Activated naive CD8-positive, alpha-beta T cell treated with anti-CD3 and anti-CD28 coated beads, Interleukin-2, amount 50 U/mL, for 24 hours (primary cell): ENCODE measurements at places on chromosomes 12 and 14.

- peaks cover 7% of the 10 kb centered on the region for H3K27me3 ChIP-seq
- DNase-seq: peak; percentile 27
- peaks cover 70% of the 10 kb centered on the region for H3K4me1 ChIP-seq
- H3K4me3 ChIP-seq: peak overlapping the region; percentile 64
- H3K36me3 ChIP-seq: peaks cover 4% of the 10 kb centered on the region
Observed at GRCh38 chr14:106013879-106014376, 487.5 kb downstream of the TMEM121 start.

- peaks cover 40% of the 10 kb centered on the region for H3K4me1 ChIP-seq
- no peaks in the 10 kb centered on the region for H3K27me3 ChIP-seq
- DNase-seq: no peak
- H3K36me3 ChIP-seq: peaks cover 25% of the 10 kb centered on the region
Observed at GRCh38 chr14:63713058-63713457, 14.8 kb downstream of the SGPP1 start.

- H3K4me1 ChIP-seq: no peaks in the 10 kb centered on the region
- H3K4me3 ChIP-seq: no peak overlapping the region
- H3K27me3 ChIP-seq: no peaks in the 10 kb centered on the region
- H3K36me3 ChIP-seq: peaks cover 15% of the 10 kb centered on the region
Observed at GRCh38 chr14:92945959-92946846, 23.3 kb downstream of the CHGA start.

DNA sequence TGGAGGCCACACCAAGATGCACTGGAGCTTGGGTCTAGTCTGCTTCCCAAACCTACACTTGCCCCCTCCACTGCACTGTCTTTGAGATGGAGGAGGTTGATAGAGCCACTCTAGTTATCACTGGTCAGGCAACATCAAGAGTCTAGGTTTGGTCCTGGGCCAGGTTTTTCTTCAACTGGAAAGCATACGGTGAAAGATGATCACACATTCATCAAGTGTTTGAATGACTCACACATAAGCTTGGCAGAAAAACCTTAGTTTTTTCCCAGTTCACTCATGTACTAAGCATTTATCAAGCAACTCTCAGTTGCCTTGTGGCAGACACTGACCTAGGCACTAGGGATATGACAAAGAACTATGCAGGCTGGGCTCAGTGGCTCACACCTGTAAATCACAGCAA is 84.5 kb downstream of the PLEKHG3 start:
- H3K4me1 ChIP-seq: no peaks in the 10 kb centered on the region
- no peak overlapping the region for H3K27ac ChIP-seq
- H3K36me3 ChIP-seq: no peaks in the 10 kb centered on the region
- no peak overlapping the region for H3K4me3 ChIP-seq
- no peaks in the 10 kb centered on the region for H3K27me3 ChIP-seq

- H3K27ac ChIP-seq: no peak overlapping the region
- peaks cover 14% of the 10 kb centered on the region for H3K4me1 ChIP-seq
- no peaks in the 10 kb centered on the region for H3K36me3 ChIP-seq
Observed at GRCh38 chr12:75750716-75751306, 239.4 kb upstream of the KRR1 start.

DNA sequence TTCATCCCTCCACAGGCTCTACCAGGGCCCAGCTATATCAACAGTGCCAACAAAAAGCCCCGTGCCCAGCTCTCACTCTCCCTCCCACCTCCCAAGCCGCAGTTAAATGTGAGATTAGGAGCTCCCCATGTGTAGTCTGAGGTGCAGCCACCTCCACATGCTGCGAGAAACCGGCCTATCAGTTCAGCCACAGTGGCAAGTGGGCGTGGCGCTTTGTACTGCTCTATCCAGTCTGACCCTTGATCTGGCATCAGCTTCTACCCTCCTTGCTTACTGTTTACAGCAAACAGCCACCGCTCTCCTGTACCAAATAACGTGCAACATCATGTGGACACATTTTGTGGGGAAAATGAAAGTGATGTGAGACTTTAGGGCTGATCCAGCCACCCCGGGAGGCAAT is 1.7 kb downstream of the PLEK2 start:
- no peak for DNase-seq
- H3K27me3 ChIP-seq: peaks cover 22% of the 10 kb centered on the region
- peaks cover 14% of the 10 kb centered on the region for H3K4me1 ChIP-seq
- H3K27ac ChIP-seq: no peak overlapping the region
- no peak overlapping the region for H3K4me3 ChIP-seq
- H3K36me3 ChIP-seq: no peaks in the 10 kb centered on the region

- DNase-seq: no peak
- H3K27ac ChIP-seq: no peak overlapping the region
- H3K4me1 ChIP-seq: no peaks in the 10 kb centered on the region
- H3K4me3 ChIP-seq: no peak overlapping the region
Observed at GRCh38 chr12:95141310-95141709, 67.9 kb upstream of the NR2C1 start.
